AG09319 (cell line): ENCODE measurements at places on chromosomes 2 and 18.

- DNase-seq = no peak
Measured at GRCh38 chr2:88932686-88933085, 241.2 kb downstream of the RPIA start.

GRCh38 chr18:47585136-47585535, 333.7 kb upstream of the SKOR2 start:
- DNase-seq = no peak

DNA sequence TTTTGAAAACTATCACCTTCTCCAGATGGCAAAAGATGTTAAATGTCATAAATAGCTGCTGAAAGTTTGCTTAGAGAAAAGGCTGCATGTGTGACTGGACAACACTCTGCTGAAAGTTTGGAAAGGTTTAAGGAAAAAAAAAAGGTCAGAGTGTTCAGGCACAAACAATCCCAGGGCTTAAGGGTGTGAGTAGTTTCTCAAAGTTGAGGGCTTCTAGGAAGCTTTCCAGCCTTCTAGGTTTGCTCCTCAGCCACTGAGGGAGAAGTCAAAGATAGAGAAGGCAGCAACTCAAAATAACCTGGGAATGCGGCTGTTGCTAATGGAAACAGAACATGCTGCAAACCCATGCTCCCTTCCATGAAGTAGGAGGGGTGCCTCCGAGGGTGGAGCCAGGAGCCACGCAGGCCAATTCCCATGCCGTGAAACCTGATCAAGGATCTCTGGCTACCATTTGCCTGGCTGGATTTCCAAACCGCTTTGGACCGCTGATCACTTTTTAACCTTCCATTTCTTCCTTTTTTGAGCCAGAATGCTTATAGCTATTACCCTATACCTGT, 88.0 kb downstream of the TEX51 start:
- no peak for DNase-seq

GRCh38 chr2:150043172-150043500, 444.3 kb downstream of the RND3 start:
- no peak for DNase-seq

DNA sequence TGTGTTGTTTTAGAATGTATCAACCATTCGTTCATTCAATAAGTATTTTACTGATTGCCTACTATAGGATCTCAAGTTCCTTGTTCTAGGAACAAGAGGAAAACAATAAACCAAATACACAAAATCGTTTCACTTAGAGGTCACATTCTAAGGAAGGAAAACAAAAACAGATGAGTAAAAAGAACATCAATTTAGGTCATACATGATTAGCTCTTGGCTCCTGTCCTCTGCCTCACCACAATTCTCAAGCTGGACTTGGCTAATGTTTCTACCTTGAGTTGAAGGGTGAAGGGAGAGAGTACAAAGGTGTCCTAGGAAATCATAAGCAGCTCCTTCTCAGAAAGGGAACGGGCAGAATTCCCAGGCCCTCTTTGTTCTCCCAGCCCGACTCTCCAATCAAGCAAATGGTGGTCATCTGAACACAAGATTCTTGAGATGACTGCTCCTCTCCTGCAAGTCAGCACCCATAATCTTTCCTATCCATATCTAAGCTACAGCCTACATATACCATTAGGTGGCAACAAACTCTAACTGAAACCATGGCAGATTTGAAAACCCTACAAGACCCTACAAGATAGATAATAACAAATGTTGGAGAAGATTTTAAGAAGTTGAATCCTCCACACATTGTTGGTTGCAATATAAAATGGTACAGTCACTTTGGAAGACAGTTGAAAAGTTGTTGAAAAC, 76.0 kb downstream of the CBLN2 start:
- no peak for DNase-seq

- no peak for DNase-seq
Measured at GRCh38 chr2:9549420-9549819, 6.2 kb downstream of the ADAM17 start.

DNA sequence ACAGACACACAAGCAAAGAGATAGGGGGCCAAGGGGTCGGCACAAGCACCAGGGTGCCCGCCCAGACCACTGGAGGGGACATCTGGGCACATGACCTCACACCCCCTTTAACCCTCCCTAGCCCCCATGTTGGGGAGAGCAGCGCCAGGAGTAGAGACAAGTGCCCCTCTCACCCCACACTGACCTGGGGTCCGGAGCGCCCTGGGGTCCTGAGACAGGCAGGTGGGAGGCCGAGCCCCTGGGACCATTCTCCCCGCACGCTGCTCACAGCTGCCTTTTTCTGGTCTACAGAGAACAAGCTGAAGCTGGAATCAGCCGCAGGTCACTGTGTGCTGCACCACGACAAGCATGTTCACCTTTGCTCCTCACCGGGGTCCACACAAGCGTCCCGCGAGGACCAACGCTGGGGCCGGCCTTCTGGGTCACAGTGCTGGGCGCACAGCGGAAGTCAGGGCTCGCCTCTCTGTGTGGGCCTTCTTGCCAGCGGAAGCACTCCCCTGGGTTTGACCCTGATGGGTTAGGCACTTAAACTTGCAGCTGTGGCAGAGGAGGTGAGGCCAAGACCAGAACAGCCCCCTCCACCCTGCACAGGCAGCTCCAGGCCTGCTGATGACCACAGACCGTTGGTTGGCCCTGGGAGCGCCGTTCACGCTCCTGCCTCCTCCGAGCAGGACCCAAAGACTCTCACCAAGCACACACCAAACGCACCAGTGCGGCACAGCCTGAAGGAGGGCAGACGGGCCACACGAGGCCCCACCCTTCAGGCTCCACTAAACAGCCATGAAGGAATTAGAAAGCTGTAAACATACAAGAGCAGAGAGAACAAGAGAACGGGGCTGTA, 275.3 kb downstream of the EIPR1 start:
- no peak for DNase-seq

DNA sequence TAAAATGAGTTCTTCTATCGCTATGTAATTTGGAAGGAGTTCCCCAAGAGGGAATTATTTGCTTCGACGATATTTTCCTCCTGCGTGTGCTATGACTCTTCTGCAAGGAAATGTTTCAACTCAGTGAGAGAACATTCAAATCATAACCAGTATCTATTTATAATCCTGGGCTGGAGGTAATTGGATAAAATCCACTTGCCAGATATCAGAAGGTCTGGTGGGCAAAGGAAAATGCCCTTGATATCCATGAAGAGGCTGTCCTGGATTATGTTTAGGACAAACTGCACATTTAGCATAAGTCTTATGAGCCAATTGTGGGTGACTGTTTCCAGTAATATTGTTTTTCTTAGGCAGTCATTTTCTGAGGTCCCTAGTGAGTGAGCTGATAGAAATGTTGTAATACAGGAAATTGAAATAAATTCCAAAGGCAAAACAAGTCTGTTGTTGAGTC, 17.7 kb downstream of the RPIA start:
- DNase-seq = no peak

GRCh38 chr2:78992451-78992806, 33.1 kb upstream of the REG3G start:
- DNase-seq = no peak

DNA sequence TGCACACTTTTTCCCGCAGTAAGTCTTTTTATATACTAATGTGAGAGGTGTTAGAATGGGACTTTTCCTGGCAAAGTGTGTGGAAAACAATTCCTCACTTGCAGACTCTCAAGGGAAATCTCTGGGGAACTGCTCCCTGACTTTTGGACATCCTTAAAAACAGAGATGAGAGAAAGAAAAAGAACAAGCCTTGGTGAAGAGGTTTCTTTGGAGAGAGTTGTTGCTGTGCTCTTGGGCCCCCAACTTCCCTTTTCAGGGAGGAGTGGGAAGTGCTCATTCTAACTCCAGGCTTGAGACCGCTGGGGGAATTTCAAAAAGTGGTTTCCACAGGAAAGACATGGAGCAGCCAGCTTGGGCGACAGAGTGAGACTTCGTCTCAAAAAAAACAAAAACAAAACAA, 142.6 kb upstream of the SPRED2 start:
- no peak for DNase-seq

DNA sequence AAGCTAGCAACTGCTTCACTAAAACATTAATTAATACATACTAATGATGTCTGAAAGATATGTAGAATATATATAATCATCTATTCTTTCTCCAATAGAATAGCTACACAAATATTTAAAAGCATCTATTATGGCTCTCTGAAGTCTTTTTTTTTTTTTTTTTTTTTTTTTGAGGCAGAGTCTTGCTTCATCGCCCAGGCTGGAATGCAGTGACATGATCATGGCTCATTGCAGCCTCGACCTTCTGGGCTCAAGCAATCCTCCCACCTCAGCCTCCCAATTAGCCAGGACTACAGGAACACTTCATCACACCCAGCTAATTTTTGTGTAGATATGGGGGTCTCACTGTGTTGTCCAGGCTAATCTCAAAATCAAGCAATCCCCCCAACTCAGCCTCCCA, 120.4 kb upstream of the KYNU start:
- no peak for DNase-seq
